ENCODE measurements at places on chromosomes 3 and 15.

GRCh38 chr15:64267331-64267973 is 88.5 kb downstream of the CSNK1G1 start:
- DNase-seq: no peak

DNA sequence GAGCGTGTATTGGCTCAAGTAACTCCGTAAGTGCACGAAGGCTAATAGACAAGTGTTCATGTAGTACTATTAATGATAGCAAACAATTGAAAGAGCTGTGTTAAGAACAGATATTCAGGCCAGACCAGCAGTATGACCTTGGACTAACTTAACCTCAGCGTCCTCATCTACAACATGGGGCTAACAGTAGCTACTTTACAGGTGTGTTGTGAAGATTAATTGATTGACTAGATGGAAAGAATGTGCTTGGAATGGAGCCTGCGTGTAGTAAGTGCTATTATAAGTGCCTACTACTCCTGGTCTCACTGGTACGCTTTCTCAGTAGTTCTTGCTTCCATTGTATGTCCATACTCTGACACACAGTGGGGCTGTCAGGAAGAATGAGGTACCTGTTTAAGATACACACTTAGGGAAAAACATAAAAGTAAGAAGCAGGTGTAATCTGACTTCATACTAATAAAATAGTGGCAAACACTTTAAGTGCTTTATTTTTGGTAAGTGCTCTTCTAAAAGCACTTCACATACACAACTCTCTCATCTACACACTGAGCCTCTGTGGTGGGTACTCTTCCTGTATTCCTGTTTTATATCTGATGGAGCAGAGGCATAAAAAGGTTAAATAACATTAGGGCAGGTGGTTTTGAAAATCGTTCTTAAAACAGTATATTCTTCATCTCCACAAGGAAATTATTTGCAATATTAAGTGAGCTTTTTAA is 24.3 kb upstream of the FBXL22 start:
- DNase-seq: no peak

DNA sequence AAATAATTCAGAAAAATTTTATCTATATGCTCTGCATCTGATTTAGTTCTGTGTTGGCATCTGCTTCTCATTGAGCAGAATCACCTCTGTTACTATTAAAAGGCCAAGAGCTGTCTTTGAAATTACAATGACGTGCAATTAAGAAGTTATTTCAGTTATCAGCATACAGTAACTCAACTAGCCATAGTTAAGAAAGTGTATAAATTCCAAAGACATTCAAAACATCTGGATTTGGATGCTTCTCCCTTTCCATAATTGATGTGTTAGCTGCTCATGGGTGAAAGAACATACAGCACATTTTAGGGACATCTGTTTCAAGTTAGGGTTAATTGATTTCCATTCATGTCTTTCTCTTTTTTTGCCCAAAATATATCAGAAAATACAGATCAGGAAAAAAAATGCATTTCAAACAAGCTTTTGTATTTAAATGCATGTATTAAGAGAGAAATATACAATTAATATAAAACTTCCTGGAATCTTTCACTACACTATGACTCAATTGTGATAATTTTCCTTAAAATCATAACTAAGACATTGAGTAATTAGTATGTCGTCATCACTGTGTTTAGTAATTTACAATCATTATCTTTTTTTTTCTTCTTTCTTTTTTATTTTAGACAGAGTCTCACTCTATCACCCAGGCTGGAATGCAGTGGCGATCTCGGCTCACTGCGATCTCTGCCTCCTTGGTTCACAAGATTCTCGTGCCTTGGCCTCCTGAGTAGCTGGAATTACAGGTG is 82.7 kb upstream of the MBNL1 start:
- DNase-seq: no peak

- no peak for DNase-seq
Measured at GRCh38 chr3:24182756-24183155, 237.7 kb downstream of the NR1D2 start.

DNA sequence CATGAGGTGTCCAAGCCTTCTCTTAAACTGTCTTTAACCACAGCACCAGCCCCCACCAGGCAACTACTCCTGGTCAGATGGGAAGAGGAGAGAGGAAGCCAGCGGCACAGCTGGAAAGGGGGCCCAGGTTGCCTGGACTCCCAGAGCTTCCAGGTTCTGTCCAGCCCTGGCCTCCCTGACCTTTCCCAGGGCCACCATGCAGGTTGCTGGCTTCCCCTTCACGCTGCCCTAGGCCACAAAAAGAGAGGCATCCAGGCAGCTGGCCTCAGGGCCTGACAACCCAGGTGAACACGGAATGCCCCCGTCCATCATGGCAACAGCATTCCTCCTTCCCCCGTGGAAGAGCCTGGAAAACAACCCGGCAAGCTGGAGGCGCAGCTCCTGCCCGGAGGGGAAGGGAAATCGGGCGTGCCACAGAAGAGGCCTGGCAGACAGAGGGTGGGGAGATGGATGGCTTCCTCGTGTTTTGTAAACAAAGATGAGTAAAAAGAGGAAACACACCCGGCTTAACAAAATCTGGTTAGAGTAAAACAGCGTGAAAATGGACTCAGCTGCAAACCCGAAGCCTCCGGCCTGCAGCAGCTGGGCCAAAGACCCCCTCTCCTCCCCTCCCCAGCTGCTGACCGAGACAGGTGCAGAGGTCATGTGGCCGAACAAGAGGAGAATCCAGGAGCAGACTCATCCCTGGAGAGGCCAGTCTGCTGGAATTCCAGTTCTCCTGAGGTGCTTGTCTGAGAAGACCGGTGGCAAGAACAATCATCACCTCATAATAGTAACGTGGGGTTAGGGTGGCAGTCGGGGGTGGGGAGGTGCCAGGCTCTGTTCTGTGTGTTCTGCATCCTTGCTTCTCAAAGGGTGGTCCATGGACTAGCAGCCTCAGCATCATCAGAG is 15.5 kb downstream of the BMF start:
- DNase-seq: peak; percentile 95

GRCh38 chr15:33621141-33621540 is 310.4 kb downstream of the RYR3 start:
- no peak for DNase-seq

GRCh38 chr15:75029378-75030022 is 6.1 kb downstream of the PPCDC start:
- peak; percentile 92 for DNase-seq

DNA sequence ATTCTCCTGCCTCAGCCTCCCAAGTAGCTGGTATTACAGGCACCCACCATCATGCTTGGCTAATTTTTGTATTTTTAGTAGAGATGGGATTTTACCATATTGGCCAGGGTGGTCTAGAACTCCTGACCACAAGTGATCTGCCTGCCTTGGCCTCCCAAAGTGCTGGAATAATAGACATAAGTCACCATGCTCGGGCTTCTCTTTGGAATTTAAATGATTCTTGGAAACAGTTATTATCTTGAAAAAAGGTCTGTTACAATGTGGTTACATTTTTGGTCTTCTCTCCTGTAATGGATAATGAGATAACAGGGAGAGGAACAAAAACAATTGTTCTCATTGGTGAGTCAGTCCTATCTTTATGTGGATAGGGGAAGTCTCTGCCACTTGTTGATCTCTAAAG is 59.8 kb upstream of the AADACL2 start:
- DNase-seq: no peak
